Stimulated activated CD4-positive, alpha-beta T cell treated with anti-CD3 and anti-CD28 coated beads, TNF-alpha, amount 100 ng/mL, for 1 hour (primary cell): ENCODE measurements at places on chromosomes 5 and 9.

- no peak for DNase-seq
These were observed 158.0 kb upstream of the FREM1 start for GRCh38 chr9:15068261-15068660.

DNA sequence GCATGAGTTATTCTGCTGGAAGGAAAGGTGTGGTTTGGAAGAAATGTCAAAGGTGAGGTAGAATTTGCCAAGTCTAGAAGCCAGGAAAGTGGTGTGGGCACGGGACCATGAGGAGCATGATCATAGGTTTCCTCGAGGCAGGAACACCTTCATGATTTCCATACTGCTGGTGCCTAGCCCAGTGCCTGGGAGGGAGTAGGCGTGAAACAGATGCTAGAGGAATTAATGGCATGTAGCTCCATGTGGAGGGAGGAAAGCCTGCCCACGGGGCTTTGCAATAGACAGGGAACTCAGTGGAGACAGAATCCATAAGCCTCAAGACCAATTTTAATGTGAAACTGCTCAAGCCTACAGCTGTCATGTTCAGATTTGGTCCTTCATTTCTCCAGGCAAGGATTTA is 35.1 kb downstream of the TTLL11 start:
- no peak for DNase-seq

- DNase-seq = no peak
These were observed 280.6 kb downstream of the NR2F1-AS1 start for GRCh38 chr5:93300309-93300923.

- DNase-seq = no peak
These were observed 5.9 kb downstream of the CDKN2A start for GRCh38 chr9:21988056-21988990.

GRCh38 chr5:113336975-113337374 is 97.8 kb downstream of the TSSK1B start:
- DNase-seq = no peak

- no peak for DNase-seq
These were observed 1.7 kb downstream of the SLIT3 start for GRCh38 chr5:169299191-169299662.

DNA sequence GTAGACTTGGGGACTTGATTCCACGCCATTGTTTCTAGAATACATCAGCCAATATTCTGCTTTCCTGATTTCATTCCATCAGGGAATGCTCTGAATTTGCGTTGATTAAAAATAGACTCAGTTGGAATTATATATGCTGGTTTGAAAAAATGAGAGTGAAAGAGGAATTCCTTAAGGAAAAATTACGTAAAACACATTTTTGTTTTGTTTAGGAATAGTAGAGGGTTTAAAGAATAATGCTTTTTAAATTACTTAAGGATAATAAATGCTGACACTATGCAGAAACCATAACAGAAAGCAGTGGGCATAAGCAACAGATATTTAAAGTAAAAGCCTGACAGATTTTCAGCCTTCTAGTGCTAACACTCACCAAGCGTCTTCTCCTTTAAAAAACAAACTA is 235.0 kb downstream of the ADAMTS6 start:
- no peak for DNase-seq
